ENCODE measurements at places on chromosomes 2 and 18.

DNA sequence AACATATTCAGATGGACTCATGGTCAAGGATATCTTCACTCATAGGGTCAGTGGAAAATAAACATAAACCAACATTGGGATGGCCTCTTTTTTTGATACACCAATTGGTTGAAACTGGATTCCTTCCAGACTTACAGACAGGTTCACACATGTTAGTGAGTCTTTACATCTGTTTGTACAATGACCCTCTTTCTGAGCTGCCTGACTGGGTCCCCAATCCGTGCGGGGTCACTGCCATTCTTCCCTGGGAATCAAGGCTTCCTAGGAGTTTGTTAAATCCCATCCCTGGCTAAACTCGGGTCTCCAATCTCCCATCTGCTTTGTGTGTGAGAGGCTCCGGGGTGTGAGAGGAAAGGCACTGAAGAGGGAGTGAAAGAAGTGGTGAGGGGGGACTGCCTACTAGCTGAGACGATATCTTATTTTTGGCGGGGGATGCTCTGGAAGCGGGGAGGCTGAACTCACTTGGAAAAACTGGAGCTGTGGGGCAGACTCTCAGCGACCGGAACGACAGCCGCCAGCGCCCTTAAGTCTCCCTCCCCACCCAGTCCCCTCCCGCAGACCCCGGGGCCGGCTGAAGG is 487 bp downstream of the STARD6 start:
- no peak for DNase-seq

GRCh38 chr2:176001281-176001915 is 669 bp downstream of the LNPK start:
- DNase-seq: peak; percentile 20

DNA sequence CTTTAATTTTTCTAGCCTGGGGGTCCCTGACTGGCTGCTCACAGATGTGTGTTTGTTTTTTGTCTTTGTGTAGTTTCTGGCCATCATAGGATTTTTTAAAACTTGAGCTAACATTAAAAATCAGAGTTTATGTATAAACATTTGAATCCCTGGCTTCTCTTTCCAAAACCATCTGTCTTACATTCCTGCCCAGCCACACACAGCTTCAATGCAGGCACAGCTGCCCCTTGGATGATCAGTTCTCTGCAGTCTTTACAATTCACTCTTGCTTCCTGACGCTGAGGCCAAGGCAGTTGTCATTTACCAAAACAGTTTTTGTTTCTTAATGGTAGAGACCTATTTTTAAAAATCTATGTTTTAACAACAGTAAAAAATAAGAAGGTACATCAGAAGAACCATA is 169.2 kb upstream of the LRRTM1 start:
- no peak for DNase-seq

DNA sequence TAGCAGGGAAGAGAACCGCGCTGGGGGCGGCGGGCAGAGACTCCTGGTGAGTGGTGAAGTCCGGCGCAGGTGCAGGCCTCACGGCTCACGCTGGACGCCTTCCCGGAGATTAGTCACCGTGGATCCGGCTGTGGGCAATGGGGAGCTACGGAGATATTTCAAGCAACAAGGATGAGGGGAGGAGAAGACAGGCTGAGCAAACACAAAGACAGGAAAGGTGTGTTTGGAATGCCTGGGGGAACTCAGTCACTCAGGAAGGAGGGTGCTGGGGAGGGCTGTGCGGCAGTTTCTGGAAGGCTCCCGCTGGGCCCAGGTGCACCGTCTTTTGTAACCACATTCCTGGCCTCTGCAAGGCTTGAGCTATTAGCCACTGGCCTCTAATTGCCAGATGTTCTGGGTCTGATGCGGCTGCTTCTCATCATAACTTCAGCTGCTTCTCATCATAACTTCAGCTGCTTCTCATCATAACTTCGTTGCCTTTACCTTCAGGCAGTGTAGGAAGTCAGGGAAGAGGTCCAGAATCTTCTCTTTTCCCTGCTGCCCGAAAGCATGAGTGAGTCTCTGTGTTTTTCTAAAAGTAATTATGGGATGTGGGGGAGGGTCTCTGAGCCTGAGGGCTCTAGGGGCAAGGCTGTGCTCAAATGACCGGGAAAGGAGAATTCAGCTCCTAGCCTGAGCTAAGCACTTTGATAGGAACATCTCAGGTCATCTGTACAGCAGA is 118.9 kb downstream of the PXDN start:
- DNase-seq: no peak

GRCh38 chr2:165173215-165173614 is 30.6 kb downstream of the SCN3A start:
- no peak for DNase-seq

DNA sequence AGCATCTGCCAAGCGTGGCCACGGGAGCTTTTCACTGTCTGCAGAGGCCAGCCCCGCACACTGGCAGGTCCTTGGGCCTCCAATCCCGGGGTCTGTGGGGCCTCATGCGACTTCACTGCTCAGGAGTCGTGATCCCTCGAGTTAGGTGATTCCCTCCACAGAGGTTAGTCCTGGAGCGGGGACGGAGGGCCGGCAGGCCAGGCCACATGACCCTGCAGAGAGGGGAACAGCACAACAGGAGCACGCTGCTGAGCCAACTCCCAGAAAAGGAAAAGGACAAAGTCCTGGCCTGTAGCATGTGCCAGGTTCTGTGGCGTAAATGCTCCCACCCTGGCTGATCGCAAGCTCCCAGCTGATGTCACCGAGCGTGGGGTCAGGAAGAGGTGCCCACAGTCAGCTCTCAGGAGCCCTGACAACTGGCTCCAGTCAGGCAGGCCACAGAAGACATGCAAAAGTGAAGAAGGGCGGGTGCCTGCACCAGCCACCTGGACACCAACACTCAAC is 15.3 kb upstream of the PRLH start:
- no peak for DNase-seq

DNA sequence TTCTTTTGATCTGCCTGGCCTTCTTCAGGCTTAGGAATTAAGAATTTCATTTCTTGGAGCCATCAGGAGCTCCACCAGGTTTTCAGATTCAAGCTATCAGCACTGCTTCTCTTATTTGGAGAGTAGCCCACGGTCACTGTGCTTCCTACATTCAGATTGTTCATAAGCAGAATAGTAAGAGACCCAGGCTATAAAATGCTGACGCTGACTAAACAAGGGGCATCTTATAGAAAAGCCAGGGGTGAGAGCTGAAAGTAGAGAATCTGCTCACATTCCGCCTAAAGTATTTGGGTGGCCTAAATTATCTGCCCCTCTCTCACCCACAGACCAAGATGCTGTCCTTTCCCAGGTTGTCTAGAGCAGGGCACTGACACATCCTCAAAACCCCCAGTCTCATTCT is 120.3 kb upstream of the SULT1C3 start:
- no peak for DNase-seq

- DNase-seq: no peak
Observed at GRCh38 chr2:216588861-216589710, 44.1 kb upstream of the IGFBP2 start.

- DNase-seq: peak; percentile 22
Observed at GRCh38 chr2:1910592-1911246, 166.4 kb upstream of the PXDN start.

- DNase-seq: no peak
Observed at GRCh38 chr18:57631697-57632096, 10.1 kb upstream of the NARS1 start.

DNA sequence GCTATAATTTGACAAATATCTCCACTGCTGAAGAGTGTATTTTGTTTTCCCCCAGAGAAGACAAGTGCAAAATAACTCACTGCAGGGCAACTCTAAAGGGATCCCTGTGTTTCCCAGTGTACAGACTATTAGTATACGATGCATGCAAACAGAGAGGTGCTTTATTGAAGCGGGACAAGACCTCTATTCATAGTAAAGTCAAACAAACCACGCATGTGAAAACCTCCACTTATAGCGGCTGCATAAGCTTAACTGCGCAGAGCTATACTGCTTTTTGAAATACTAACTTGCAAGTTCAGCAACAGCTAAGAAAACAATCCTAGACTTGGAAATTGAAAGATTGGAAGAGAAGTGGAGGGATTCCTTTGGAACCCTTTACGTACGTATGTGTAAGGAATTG is 15.6 kb downstream of the RNF144A start:
- DNase-seq: no peak

DNA sequence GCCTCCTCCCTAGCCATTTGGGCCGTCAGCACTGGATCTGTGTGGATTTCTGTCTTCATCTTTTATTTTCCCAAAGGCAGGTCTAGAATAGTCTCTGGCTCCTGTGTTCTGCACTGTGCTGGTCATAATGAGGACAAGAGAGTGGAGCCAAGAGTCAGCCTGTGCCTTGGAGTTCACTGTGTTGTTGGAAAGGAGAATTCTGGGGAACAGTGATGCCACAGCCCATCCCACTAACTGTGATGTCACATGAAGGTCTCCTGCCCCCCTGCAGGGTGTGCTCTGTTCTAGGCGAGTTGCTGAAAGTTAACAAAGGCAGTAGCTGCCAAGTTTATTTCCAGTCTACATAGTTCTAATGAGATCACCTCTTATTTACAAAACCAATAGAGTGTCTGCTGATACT is 248.5 kb downstream of the TPGS2 start:
- DNase-seq: peak; percentile 7

DNA sequence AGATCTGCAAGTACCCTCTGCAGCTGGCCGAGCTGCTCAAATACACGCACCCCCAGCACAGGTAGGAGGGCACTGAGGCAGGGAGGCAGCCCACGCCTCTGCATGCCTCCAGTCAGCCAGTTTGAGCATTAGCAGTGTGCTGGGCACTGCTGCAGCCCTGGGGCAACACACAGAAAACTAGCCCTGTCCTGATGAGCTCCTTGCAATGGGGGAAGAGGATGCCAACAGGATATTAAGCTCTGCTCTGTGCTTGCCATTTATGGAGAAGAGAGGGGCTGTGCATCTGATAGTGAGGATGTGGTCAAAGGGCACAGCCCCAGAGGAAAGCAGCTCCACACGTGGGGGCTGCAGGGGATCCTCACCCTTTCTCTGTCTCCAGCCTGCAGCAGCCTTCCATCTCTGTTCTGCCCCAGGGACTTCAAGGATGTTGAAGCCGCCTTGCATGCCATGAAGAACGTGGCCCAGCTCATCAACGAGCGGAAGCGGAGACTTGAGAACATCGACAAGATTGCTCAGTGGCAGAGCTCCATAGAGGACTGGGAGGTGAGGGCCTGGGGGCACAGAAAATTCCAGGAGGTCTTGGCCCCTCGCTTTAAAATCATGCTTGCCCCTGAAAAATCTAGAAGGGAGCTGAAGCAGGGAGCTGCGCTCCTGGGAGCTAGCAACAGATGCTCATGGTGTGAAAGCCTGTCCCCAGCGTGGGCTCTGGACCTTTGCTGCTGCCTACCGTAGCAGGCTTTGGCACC is 51.7 kb downstream of the FAM168B start:
- DNase-seq: no peak

- no peak for DNase-seq
Observed at GRCh38 chr2:5692561-5693286, 540 bp downstream of the SOX11 start.

- DNase-seq: no peak
Observed at GRCh38 chr2:54968561-54969218, 81.6 kb downstream of the RTN4 start.

DNA sequence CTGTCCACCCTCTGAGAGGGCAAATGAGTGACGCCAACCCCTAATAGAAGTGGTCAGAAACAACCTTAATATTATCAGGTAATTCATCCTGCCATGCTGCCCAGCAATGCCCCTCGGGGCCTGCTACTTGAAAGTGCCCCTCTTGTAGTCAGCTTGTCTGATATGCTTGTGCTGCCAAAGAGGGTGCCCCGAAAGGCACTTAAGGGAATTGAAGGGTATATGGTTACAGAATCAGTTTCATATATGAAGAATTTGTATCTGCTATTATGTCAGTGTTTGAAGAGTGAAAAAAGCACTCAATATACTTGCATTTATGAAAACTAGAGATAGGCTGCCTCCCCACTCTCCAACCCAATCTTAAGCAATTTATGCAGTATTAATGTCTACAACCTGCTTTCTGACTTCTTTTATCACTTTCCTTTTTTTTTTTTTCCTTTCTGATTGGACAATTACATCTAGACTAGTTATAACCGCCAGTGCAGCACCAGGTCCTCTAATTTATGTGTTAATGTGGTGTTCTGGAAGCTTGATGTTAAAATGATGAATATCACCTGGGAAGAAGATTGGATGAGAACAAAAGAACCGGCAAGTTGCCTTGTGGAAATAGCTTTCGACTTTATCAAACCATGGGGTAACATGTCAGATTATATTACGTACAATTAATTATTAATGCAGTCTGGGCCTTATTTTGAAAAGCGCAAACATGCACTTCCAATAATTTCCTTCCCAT is 646.9 kb upstream of the ACVR2A start:
- no peak for DNase-seq
